Renal cortex interstitium (tissue), 15 donors: ENCODE measurements at places on chromosomes 7 and 10. TPM values are rescaled to one million over a fixed set of nuclear protein-coding genes. Genes with fewer than 3 reads are reported as not detected.
A peak's percentile ranks its signal among the peaks of the same experiment; 100 is the strongest.

DNA sequence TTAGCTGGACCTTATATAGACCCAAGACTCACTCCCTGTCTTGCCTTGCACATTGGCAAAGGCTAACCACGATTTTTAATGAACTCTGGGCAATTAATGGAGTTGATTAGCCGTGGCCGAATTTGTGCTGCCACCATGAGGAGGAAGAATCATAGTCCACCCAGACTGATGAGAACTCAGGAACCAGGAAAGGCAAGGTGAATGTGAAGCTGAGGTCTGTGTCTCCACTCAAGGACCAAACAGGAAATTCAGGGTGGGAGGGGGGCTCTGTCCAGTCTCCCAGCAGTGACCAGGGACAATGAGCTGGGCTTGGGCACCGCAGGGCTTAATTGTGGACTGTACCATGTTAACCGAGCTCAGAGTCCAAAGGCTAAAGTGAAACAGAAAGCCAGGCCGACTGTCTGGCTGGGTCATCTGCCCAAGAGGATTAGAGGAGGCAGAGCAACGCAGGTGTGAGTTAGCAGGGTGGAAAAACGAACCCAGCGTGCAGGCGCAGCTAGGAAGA, 127.0 kb upstream of the JCAD start:
- DNase-seq: no peak

- no peak for DNase-seq
These were observed 176.7 kb downstream of the EMX2 start for GRCh38 chr10:117718986-117719920.

DNA sequence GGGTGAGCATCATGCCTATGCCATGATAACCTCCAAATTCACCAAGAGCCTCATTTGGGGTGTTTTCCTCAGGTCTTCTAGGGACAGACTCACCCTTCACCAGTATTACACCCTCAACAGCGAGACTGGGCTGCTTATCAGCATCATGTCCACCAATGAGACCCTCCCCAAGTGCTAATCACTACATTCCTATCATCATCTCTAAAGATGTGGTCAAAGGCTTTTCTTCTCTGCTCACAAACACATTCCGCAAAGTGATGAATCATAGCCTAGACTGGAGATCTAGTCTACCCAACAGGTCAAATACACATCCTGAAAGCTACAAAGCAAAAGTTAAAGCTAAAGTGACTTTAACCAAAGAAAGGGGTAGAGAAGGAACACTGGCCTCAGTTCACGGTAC, 75.3 kb upstream of the C7orf33 start:
- DNase-seq: no peak

SBDS gene
- polyA plus RNA-seq: 105 TPM

- no peak for DNase-seq
These were observed 10.3 kb upstream of the INSIG1 start for GRCh38 chr7:155287284-155287935.

GRCh38 chr7:16465469-16466361, at the start of gene SOSTDC1:
Gene SOSTDC1 (minus strand): TSS chr7:16465738. CDS start chr7:16465668, 70 bp downstream.
- peak; percentile 29 for DNase-seq

- no peak for DNase-seq
These were observed 31.0 kb downstream of the BET1 start for GRCh38 chr7:93973134-93973533.

CTAGE8 gene
- 5.0 TPM for polyA plus RNA-seq

DNA sequence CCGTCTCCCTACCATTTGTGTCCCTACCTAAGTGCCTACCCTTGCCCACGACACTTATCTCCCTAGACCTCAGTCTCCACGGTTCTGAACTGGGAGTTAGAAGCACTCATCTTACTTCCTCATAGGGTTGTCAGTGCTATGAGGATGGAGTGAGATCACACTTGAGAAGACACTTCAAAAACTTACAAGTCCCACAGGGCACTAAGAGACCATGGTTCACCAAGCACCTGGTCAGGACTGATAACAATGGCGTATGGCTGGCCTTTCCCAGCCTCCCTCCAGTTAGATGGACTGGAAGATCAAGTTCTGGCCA, 43.2 kb downstream of the KCNMA1 start:
- DNase-seq: no peak

CFAP70 gene
- polyA plus RNA-seq: 16.7 TPM

EPO gene
- not detected for polyA plus RNA-seq

DNA sequence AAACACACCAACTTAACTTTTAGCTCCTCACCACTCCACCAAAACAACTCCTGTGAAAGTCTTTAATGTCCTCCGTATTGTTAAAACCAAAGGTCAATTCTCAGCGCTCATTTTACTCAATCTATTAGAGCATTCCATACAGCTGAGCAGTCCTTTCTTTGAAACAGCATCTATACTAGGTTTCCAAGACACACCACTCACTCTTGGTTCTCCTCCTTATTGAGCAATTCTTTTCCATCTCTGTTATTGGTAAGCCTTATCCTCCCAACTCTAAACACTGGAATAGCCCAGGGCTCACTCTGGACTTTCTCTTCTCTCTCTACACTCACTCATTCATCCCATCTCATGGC, 34.9 kb downstream of the COA1 start:
- DNase-seq: no peak

SCIN gene
- polyA plus RNA-seq: 154 TPM

DNA sequence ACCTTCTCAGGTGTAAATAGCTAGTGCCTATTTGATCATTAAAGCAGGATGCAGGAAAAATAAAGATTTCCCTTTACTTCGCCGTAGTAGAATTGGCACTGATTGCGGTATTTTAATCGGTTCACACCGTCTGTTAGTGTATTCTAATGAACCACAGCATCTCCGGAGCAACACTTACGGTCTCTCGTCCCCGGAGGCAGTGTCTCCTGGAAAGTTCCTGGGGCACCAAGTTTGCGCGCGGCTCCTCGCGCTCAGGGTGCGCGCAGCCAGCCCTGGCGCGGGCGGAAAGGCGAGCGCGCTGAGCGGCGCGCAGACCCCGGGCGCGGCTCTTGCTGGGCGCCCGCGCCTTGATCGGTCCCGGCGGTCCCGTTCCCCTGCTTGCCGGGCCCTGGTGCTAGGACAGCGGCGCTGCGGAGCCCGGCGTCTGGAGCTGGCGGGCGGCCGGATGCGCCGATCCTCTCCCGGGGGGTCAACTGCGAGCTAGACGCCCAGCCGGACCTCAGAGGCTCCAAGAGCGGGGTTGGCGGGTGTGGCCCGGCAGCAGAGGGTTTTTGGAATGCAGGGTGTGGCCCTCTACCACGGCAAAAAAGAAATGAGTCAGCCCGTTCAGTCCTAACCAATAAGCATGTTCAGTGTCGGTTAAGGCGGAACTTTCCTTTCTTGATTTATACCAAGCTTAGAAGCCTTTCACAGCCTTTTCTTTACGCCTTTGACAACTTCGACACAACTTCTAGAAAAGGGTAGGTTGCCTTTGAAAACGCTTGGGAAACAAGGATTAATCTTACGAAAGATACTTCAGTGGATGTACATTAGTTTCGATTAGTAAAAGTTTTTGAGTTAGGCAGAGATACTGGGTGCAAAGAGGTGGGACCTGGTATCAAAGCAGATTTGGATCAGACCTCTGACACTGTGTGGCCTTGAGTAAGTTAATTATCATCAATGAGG, 166.8 kb upstream of the ASAH2 start:
- peak; percentile 52 for DNase-seq

- DNase-seq: no peak
These were observed 184.5 kb upstream of the NFE2L3 start for GRCh38 chr7:25967278-25968204.

DNA sequence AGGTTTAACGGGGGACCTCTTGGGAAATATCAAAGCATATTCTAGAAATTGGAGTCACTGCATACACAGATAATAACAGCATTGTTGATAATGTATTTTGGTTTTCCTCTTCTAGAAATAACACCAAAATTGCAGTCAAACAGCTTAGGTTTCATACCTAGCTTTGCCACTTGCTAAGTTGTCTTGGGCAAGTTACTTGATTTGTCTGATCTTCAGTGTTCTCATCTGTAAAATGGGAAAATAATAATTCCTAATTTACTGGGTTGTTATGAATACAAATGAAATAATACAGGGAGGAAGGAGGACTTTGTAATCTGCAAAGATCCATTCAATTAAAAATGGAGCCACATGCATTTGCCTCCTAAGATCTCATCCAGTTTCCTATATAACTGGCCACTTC, 20.3 kb upstream of the NUP205 start:
- DNase-seq: no peak

GRCh38 chr7:46948716-46949115, 633.2 kb downstream of the TNS3 start:
- DNase-seq: no peak

DNA sequence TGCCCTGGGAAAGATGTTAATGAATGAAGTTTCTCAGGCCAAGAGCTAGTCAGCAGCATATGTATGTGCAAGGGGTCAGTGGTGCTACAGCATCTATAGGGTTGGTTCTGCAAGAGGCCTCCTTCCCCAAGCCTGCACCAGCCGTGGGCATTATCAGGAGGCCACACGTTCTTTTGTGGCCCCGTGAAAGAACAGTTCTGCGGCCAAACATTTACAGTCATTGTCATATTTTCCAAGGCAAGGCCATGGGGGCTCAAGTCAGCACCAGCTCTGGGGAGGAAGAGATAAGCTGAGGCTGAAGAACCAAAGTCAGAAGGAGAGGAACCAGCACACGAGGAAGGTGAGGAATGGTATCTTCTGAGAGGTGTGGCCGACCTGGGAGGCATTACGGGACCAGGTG, 54.4 kb upstream of the TMEM72 start:
- DNase-seq: no peak

ABCA13 gene
- 0.94 TPM for polyA plus RNA-seq

DNA sequence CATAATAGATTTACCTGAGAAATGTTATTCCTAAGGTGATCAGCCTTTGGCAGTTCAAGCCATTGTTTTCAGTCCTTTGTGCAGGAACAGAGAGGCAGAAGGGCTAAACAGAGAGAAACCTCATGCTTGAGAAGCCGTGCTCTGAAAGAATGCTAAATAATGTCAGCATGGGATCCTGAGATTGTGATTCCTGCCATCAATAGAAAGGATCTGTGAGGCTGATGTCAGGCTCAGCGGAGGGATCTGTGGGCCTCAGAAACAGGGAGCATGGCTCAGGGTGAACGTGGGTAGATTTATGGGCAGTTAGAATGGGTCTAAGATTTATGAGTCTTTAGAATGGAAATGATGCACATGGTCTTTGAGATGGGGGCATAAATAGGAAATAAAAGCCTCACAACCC, 439.2 kb upstream of the IGFBP3 start:
- DNase-seq: no peak

DNA sequence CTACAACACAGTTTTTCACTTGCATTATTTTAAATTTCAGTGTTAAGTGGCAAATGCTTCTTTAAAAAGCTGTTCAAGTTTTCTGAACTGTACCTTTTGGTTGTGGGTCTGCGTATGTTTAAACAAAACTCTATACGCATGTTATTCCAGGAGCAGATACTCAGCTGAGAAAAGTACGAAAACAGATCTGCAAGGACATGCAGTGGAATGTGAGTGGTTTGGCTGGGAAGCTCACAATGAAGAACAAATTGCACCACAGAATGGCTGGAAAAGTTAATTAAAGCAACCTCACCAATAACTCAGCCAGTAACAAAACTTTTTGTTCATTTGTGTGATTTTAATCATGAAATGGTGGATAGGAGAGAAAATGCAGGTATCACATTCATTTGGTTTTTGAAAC, 17.6 kb downstream of the GLI3 start:
- DNase-seq: no peak

DNA sequence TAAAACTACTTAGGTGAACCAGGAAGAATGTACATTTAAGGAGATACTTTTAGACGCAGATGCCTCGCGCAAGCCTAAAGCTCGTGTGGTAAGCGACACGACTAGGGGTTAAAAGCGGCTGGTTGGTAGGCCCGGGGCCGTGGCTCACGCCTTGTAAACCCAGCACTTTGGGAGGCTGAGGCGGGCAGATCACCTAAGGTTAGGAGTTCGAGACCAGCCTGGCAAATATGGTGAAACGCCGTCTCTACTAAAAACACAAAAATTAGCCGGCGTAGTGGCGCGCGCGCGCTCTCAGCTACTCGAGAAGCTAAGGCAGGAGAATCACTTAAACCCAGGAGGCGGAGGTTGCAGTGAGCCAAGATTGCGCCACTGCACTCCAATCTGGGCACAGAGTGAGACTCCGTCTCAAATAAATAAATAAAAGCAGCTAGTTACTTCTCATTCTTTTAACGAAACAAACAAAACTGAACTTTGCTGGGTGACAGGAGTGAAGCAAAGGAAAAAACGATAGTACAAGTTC, 879 bp downstream of the NUDT5 start:
- DNase-seq: no peak

GRCh38 chr7:19090526-19090925, 26.9 kb downstream of the TWIST1 start:
- no peak for DNase-seq

JCAD gene
- 39.2 TPM for polyA plus RNA-seq

DNA sequence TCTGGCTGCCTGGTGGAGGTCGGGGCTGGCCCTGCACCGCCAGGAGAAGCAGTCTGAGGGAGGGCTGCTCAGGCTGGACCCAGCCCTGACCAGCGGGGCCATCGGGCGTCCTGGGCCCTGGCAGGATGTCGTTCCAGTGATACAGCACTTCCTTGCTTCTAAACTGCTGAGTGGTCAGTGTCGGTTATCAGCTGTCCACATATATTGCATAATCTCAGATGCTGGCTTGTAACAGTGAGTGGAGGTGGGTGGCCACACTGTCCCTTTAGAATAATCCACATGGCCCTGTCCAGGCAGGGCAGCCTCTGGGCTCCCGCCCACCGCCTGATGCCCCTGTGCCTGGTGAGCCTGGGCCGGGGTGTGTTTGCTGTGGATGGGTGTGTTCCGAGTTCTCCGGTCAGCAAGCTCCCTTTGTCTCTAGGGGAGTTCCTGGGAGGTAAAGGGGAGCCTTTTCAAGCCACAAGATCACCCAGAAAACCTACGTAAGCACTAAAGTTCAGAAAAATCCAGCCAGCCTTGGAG, 86.1 kb downstream of the LHPP start:
- no peak for DNase-seq

A1CF gene
- polyA plus RNA-seq: 8.7 TPM

- DNase-seq: no peak
These were observed 63.5 kb upstream of the SH2B2 start for GRCh38 chr7:102223184-102223583.

DNA sequence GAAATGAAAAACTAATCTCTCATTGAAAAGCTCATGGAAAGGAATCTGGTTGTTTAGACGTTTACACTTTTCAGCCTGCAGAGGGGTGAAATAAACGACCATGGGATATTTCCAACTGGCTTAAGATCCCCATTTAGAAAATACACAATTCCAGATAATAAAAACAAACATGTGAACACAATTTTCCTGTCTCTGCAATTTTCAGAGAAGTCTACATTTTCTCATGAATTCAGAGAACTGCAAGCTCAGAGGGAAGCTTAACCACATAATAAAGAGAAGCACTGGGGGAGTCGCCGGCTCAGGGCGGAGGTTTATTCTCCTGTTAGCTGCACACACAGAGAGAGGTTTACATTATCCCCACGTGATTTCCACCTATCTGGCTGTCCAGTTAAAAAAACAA, 215.2 kb downstream of the FANK1 start:
- no peak for DNase-seq
